Smooth muscle cell of trachea (primary cell): ENCODE measurements at places on chromosomes 1 and 21. TPM values are rescaled to one million over a fixed set of nuclear protein-coding genes. Genes with fewer than 3 reads are reported as not detected.

RPL11 gene
- total RNA-seq: 750 and 1,055 TPM in 2 replicates

TAL1 gene
- under 0.01 TPM in 2 replicates for total RNA-seq

CD48 gene
- total RNA-seq: not detected in 2 replicates

GREM2 gene
- 5.5 and 7.7 TPM in 2 replicates for total RNA-seq
